ENCODE measurements at places on chromosomes 2 and 18.

DNA sequence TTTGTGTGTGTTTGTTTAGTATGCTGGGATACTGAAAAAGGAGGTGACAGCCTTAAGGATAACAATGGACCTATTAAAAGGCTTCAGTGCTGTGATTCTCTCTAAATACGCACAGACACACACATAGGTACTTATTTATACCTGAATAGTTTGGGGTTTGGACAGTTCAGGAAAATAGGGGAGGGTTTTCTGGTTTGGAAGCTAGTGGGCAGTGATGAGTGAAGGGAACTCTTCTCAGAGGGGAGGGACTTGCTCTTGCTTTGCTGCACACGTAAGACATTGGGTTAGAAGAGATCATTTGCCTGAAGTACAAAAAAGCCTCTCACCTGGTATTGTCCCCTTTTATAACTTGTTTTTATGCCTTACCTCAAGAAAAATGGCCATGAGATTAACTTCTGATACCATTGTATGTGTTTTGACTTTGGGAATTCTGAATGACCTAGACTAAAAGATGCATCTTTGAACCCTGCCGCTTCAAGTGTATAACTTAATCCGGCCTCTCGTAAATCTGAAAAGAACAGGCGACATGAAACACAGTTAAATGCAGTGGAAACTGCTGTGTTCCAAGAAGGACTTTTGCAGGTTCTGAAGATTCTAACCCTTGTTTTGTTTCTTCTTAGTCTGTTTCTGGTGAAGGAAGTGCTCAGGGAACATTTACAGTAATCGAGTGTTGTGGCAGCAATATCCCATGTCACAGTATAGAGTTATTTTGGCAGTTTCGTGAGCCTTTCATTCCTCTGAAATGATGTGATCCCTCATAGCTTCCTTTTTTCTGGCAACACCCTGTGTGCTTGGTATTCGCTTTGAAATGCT, 2.5 kb downstream of the CRIM1 start:
- no peak for DNase-seq

DNA sequence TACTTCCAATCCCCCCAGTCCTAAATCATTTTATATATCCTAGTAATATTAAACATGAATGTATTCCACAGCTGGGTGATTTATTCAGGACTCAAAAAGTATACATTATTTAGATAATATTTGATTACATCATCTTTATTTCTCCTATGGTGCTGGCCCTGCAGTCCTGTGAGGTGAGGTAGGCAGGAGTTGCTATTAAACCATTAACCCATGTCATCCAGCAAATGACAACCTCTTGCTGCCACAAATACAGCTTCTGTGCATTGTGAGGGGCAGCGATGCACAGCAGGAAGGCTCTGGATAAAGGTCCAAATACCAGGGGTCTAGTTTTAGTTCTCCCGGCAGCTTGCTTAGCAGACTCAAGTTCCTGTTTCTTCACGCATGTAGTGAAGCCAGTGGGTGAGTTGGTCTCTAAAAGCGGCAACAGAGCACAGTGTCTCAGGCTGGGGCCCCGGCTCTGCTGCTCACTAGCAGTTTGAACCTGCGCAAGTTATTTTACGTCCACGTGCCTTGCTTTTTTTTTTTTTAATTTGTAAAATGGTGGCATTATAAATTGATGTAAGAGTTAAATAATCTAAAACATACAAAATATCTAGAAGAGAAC, 36.1 kb downstream of the INSIG2 start:
- DNase-seq: no peak

DNA sequence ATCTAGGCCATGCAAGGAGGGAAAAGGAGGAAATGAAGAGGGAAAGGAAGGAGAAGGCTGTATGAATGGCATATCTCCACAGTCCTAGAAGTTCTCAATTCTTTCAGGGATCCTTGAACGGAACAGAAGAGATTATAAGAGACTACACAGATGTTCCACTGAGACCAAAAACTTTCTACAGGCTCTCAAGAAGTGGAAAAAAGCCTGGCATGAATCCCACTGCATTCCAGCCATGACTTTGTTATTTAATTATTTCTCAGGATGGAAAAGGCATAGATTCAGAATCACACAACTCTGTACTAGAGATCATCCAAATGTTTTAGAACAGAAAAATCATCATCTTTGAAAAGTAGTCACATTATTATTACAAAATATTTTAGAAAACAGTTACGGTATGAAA, 131.7 kb upstream of the CDH20 start:
- no peak for DNase-seq

GRCh38 chr2:45329045-45329677, 281.9 kb downstream of the SRBD1 start:
- DNase-seq: no peak

DNA sequence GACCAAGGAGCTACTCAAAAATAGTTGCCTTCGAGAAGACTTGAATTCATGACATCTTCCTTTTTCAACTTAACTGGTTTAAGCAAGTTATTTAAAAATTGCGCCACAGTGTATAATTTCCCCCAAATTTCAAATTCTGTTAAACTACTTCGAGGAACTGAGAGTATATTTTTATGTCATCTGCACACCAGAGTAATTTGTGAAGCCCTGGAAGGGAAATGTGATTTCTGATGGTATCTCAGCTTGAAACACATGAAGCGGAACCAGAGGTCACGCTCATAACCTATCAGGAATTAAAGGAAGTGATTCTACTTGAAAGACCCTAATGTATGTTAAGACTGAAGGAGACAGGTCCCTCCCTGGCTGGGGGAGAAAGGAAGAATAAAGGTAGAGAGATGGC, 33.9 kb upstream of the DARS1 start:
- no peak for DNase-seq

- DNase-seq: no peak
These were observed 14.0 kb upstream of the CREG2 start for GRCh38 chr2:101401326-101401665.

DNA sequence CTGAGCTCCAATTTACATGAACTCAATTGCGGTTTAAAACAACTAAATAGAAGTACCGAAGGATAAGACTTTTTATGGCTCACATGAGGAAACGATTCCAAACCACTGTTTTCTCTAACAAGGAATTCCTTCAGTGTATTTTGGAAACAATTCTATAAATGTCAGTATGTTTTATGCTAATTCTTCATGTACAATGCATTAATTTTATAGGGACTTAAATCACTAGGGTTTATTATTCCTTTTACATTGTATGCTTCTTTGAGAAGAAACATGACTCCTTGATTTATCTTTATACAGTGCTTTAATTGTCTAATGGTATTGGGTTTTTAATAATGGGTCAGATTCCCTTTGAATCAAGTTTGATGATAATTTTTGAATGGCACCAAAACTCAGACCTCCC, 566.8 kb downstream of the EPHA4 start:
- no peak for DNase-seq

DNA sequence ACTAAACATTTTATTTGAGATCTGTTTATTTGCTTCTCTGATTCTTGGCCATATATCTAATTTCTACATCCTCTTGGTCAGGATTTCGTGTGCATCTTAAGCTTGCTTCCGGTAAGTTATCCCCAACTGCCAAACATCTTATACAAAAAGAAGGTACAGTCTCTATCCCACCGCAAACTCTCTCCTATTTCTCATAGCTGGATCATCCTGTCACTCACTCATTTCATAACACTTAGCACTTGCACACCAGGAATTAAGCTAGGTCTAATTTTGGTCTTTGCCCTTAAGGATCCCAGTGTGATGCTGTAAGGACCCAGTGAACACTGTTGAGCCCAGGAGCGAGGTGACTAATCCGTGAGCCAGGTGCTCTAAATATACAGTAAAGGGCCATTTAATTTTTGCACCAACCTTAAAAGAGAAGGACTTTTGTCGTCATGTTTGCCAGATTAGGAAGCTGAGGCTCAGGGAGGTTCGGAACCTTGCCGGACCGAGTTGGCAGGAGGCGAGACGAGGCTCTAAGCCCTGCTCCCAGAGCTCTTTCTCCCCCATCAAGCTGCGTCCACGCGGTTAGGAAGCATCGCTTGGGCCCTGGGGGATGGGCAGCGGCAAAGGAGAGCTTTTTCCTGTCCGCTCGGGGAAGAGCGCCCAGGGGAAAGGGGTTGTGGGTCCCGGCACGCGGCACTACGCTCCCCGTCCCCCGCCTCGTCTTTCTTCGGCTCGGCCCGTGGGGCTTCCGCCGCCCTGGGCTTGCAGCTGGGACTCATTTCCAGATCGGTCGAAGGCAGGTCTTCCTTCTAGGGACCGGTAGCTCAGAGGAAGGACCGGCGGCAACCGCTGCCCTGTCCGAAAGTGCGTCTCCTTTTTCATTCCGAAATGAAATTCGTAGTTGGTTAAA, 4.1 kb upstream of the ITPRIPL1 start:
- DNase-seq: no peak

GRCh38 chr2:68251855-68252399, 405 bp downstream of the PPP3R1 start:
- DNase-seq: peak; percentile 74

GRCh38 chr2:15107137-15107536, 454.0 kb downstream of the NBAS start:
- DNase-seq: no peak

DNA sequence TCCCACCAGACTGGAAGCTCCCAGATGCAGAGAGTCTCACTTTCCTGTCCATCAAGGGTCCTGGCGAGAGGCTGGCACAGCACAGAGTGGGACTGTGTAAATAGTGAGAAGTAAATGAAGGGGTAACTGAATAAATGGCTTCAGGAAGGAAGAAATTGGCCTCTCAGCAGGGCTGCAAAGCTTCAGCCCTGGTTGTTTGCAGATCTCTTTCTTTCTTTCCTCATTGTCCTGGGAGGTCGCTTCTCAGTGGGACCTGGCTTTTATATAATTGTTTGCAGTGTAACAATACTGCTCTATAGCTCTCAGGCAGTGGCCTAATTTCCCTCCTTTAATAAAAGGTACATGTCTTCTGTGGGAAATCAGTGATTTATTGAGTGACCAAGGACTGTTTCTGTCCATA, 74.9 kb upstream of the GPR45 start:
- DNase-seq: no peak

DNA sequence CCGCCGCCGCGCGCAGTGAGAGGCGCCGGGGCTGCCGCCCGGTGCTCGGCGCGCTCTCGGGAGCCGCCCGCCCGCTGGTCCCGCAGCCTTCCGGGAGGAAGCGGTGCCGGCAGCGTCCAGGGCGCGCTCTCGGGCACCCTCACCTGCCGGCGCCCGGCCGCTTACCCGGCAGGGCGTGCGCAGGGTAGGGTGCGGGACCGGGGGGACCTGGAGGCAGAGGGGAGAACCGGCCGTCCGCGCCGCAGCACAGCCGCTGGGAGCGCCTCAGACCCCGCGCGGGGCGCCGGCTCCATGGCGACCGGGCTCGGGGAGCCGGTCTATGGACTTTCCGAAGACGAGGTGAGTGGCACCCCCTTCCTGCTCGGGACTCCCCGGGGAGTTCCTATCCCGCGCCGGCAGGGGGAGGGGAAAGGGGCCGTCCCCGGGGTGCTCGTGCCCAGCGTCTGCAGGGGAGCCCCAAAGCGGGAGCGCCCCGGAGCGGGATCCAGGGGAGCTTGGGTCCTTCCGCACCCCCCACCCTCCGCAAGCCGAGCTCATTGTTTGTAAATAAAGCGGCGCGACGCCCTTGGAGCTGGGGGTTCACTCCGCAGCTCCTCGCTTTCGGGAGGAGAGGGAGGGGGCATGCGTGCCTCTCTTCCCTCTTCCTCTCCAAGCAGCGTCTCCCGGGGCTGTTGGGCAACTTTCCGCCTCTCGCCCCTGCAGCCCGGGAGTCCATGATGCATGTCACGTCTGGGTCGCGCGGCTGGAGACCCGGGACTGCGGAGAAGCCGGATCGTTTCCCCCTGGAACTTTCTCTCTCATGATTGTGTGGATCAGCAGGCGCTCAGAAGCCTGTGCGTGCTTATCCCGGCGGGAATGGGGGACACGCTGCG, 580 bp downstream of the NEDD4L start:
- peak; percentile 15 for DNase-seq

DNA sequence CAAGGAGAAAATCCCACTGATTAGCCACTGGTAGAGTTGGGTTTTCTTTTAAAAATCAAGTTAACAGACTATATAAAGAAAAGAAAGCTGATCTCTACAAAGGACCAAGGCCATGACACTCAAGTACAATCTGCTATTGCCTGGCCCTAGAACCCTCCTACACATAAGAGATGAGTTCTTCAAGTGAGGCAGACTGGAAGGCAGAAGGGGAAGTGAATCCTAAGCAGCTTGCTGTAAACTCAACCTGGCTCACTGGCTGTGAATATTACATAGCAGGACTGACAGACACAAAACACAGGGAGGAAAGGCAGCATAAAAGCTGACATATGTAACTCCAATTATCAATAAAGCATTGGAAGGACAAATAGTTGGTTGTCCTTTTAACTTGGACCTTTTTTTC, 65.4 kb downstream of the TRIP12 start:
- DNase-seq: no peak

GRCh38 chr18:28846958-28847357, 670.0 kb upstream of the CDH2 start:
- DNase-seq: no peak

DNA sequence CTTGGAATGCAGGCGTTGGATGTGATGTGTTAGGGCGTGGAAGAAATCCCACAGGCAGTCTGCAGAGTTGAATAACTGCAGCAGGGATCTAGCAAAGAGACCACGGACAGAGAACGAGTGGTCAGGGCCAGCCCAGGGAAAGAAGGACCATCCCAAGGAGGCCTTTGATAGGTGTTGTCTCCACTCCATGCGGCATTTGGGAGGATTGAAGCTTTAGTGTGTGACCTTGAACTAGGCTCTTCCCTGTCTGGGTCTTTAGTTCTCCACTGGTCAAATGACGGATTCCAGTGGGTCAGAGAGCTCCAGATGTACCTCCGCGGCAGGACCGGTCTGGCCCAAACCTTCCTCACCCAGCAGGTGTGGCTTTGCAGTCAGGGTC, 18.4 kb downstream of the GREB1 start:
- DNase-seq: no peak

GRCh38 chr2:28400419-28400818, 7.8 kb downstream of the FOSL2 start:
- no peak for DNase-seq

- no peak for DNase-seq
These were observed 154.7 kb downstream of the MAP2 start for GRCh38 chr2:209578394-209579001.

- DNase-seq: no peak
These were observed 48.0 kb downstream of the NDUFA10 start for GRCh38 chr2:239977111-239977510.

DNA sequence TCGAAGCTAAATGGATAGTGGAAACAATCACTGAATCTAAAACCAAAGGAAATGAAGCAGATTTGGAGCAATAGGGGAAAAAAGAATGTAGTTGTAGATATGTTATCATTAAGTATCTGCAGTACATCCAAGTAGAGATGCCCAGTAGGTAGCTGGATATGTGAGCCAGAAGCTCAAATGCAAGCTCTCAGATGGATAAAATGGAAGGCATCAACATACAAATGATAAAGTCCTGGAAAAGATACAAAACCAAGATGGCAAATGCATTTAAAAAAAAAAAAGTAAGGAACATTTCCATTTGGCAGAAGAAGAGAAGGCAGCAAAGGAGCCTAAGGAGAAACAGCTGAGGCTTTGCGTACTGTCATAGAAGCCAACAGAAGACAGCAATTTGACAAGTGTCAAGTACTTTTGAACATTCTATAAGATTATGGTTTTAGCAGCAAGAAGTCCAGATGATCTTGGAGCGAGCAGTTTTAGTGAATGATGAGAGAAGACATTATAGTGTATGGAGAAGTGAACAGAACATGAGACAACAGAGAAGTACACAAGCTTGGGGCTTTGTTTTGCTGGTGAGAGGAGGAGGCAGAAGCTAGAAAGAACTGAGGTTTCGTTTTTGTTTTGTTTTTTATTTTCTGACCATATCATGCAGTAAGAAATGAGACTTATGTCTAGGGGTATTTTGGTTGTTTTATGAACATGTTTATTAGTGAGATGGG, 18.3 kb downstream of the ROCK2 start:
- no peak for DNase-seq

Measured in heart left ventricle (tissue), 16 donors.